ENCODE measurements at places on chromosomes 3 and 15. TPM values are rescaled to one million over a fixed set of nuclear protein-coding genes. Genes with fewer than 3 reads are reported as not detected.

The TRIM42 gene
- not detected for total RNA-seq

The CATSPER2 gene
- total RNA-seq: 1.5 TPM

The CLRN1 gene
- total RNA-seq: not detected

The TEX9 gene
- 0.71 TPM for total RNA-seq

The SPINK8 gene
- not detected for total RNA-seq

The EPHA3 gene
- total RNA-seq: not detected

The SLC22A14 gene
- total RNA-seq: not detected

The SLC25A36 gene
- 31.9 TPM for total RNA-seq

The TIGIT gene
- 7.0 TPM for total RNA-seq

The TTC23 gene
- total RNA-seq: 1.6 TPM

The CPOX gene
- 60.4 TPM for total RNA-seq

The SEMA3B gene
- 0.60 TPM for total RNA-seq

The P2RY14 gene
- 0.25 TPM for total RNA-seq

The ATP13A5 gene
- not detected for total RNA-seq

The GREM1 gene
- not detected for total RNA-seq

The RTP3 gene
- not detected for total RNA-seq

The CAMKV gene
- not detected for total RNA-seq

The SLC27A2 gene
- 11.4 TPM for total RNA-seq

The IL12A gene
- total RNA-seq: 0.17 TPM

The DNAH12 gene
- total RNA-seq: 0.10 TPM

The CD276 gene
- total RNA-seq: 0.96 TPM

The GALK2 gene
- 23.4 TPM for total RNA-seq

The ATXN7 gene
- total RNA-seq: 70.0 TPM

The NR2E3 gene
- total RNA-seq: not detected

The TLR9 gene
- total RNA-seq: 0.55 TPM

The CIB2 gene
- total RNA-seq: 0.44 TPM

The NEDD4 gene
- total RNA-seq: 8.7 TPM

The CNTN4 gene
- total RNA-seq: not detected

The TRIM59 gene
- 79.8 TPM for total RNA-seq

The DAZL gene
- total RNA-seq: not detected

The FILIP1L gene
- 0.44 TPM for total RNA-seq

The TCTA gene
- 24.8 TPM for total RNA-seq

The ADAMTS9 gene
- not detected for total RNA-seq

The CCDC33 gene
- not detected for total RNA-seq

The UPK1B gene
- total RNA-seq: not detected

The ITIH3 gene
- total RNA-seq: not detected

The CALML4 gene
- 13.5 TPM for total RNA-seq

The PPARG gene
- 0.52 TPM for total RNA-seq

The ZNF80 gene
- total RNA-seq: 0.10 TPM

The SHC4 gene
- 0.30 TPM for total RNA-seq
